ENCODE measurements at places on chromosomes 6 and 20.

GRCh38 chr20:7285918-7286556 is 518.6 kb downstream of the BMP2 start:
- no peak for DNase-seq

- DNase-seq = no peak
These were observed 61.6 kb upstream of the TNFRSF21 start for GRCh38 chr6:47371139-47371869.

GRCh38 chr6:37131104-37131959 is 38.6 kb upstream of the PIM1 start:
- DNase-seq = no peak

DNA sequence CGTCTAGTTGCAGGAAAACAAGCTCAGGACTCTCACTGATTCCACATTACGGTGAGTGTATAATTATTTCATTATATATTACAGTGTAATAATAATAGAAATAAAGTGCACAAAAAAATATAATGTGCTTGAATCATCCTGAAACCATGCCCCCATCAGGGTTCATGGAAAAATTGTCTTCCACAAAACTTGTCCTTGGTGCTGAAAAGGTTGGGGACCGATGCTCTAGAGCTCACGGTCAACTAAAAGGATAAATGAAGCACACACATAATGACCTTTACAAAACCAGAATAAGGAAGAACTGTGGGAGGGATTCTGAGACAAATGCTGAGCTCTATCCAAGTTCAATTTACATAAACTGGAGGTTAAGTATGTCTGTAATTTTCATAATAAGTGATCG is 194.3 kb downstream of the COL19A1 start:
- DNase-seq = no peak

DNA sequence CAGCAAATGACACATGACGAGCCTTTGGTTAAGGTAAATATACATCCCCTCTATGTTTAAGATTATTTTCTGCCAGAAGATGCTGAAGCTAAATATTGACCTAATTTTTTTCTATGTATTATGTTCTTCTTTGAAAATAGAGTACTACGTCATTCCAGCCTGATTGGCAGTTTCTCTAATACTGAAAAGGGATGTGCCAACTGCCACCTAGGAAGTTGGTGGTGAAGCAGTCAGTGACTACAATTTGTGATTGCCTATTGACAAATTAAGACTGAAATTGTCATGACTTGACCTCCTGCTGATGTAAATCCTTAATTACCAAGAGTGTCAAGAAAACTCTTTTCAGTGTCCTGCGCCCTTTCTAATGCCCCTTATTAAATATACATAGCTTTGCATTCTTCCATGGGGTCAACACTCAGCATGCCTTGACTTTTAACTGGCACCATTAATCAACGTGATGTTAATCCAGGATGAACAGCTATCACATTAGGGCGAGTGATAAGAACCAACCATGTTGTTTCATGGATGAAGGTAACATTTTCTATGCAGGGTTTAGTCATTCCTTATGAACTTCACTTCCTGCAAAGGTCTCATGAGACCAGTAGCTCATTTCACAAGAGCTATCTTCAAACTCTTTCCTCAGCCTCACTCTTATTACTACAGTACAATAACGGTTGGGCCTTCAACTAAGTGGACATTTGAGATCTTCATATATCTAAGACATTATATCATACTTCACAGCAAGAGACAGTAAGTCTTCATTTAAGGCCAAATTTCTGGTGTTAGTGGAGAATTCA is 22.5 kb upstream of the SGK1 start:
- DNase-seq = no peak

- no peak for DNase-seq
These were observed 161.3 kb downstream of the MEI4 start for GRCh38 chr6:77814119-77814518.

DNA sequence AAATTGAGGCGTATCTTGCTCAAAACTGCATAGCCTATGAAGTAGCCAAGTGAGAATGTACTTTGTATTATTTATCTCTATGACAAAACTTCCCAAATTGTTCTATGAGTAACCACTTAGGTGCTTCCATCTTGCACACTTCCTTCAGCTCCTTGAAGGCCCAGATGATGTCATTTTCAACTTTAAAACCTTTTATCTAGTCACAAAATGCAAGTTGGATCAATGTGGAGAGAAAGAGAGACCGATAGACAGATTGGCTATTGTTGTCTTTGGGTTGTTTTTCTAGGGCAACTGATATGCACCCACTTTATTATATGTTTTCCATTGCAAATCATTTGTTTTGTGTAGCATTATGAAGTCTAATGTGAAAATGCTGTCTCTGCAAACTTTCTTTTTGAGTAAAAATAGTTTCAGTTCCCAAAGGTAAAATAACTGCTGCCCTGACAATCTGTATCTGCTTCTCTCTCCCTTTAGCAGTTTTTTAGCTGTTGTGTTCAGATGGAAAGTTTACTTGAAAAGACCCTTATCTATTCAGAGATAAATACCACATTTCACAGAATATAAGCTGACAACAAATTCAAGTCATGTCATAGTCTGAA is 73.7 kb upstream of the CITED2 start:
- DNase-seq = no peak

GRCh38 chr6:161301338-161301737 is 27.5 kb upstream of the AGPAT4 start:
- DNase-seq = no peak

GRCh38 chr20:60882836-60883235 is 369.2 kb upstream of the CDH4 start:
- DNase-seq = no peak

- no peak for DNase-seq
These were observed 21.0 kb downstream of the SLC13A3 start for GRCh38 chr20:46630306-46630705.

DNA sequence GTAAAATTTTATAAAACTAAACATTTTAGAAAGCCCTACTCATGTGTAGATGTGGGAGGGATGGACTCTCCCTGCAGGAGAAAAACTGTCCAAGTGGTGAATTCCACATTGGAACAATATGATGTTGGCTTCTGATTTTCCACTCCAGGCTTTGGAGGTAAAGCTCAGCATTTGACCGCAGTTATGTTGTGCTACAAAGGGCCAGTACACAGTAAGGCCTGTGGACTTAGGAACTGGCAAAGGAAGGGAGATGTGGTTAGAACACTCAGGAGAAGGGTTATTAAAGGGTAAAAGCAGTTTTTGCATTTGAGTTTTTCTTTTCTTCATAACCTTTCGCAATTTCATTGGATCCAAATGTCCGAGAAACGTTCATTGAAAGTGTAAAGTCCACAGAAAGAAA is 150.3 kb upstream of the SASH1 start:
- DNase-seq = no peak

DNA sequence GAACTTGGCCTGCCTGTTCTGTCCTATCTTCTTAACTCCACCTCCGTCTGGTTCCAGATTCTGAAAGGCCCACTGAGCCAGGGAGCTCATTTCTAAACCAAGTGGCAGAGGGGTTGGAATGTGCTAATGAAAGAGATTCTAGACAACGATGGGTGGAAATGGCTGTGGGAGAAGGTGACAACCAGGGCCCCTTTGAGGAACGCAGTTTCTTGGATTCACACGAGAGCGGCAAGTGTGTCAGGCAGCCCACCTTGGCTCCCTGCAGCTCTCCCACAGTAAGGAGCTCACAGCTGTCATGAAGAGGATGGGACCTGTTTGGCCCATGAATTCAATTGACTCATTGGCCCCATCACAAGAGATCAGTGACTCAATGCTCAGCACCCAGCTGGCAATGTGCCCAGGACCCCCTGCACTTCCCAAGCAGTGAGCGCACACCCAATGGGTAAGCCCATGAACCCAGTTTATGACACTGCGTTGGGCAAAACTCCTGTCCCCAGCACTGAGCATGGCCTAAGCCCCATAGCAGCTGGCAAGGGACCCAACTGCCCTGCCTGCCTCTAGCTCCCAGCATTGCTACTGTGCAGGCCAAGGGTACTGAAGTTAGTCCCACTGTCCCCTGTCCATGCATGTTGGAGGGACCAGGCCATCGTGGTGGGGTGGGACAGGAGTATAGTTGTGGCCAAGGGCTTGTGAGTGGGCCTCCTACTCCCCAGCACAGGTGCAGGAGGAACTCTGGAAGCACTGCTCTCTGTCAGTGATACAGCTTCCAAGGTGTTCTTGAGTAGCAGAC is 16.4 kb downstream of the MRPS18A start:
- DNase-seq = no peak

DNA sequence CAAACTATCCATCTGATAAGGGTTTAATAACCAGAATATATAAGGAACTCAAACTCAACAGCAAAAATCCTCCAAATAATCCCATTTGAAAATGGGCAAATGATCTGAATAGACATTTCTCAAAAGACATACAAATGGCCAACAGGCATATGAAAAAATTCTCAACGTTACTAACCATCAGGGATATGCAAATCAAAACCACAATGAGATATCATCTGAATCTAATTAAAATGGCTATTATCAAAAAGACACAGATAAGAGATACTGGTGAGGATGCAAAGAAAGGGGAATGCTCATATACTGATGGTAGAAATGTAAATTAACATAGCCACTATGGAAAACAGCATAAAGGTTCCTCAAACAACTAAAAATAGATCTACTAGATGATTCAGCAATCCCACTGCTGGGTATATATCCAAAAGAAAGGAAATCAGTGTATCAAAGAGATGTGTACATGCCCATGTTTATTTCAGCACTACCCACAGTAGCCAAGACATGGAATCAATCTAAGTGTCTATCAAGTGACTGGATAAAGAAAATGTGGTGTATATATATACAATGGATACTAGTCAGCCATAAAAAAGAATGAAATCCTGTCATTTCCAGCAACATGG is 6.1 kb upstream of the BRD2 start:
- DNase-seq = no peak

- no peak for DNase-seq
These were observed 23.1 kb upstream of the DNAAF9 start for GRCh38 chr20:3430376-3431069.

- DNase-seq = no peak
These were observed 273.5 kb downstream of the BTBD9 start for GRCh38 chr6:38366234-38366633.

DNA sequence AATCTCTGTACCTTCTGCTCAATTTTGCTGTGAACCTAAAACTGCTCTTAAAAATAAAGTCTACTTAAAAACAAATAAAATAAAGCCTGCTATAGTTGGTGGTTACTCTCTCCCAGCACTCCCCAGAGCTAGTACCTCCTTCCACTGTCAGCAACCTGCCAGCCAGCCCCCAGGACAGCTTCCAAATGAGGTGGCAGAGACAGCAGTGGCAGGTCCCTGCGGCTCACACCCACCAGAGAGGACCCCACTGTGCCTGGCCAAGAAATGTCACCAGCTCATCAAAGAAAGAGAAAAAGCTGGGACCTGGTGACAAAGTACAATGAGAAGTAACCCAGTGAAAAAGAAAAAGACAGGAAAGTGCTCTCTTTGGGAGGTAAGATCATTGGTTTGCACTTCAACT is 15.2 kb downstream of the APMAP start:
- DNase-seq = no peak

GRCh38 chr6:136593748-136594490 is 43.7 kb upstream of the MAP7 start:
- no peak for DNase-seq

GRCh38 chr6:155943635-155944034 is 488.0 kb upstream of the NOX3 start:
- DNase-seq = no peak

DNA sequence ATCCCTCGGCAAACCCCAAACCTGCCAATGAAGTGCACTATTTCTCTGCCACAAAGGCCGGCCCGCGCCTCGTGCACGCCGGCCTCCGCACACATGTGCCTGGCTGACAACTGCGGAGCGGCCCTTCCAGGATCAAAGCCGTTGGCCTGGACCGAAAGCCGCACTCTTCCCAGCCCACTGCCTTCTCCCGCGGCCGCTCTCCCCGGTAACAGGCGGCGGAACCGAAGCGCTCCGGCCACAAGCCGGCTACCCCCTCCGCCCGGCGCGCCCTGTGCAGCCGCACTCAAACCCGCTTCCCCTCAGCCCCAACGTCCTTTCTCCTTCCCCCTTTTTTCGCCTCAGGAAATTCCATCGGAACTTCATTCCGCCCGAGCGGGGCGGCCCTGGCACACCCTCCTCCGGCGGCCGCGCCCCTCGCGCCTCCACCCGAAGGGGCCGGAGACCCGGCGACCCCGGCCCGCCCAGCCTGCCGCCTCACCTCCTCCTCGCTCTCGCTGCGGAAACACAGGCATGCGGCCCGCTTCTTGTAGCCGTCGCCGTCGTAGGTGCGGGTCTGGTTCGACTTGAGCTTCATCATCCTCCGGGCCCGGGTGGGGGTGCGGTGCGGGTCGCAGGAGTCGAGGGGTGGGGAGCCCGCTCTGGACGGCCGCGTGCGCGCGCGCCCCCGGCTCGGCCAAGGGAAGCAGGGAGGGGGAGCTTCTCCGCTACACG is 528 bp downstream of the NUDT3 start:
- peak; percentile 27 for DNase-seq

- DNase-seq = no peak
These were observed 26.9 kb upstream of the MOCS1 start for GRCh38 chr6:39961178-39961577.

DNA sequence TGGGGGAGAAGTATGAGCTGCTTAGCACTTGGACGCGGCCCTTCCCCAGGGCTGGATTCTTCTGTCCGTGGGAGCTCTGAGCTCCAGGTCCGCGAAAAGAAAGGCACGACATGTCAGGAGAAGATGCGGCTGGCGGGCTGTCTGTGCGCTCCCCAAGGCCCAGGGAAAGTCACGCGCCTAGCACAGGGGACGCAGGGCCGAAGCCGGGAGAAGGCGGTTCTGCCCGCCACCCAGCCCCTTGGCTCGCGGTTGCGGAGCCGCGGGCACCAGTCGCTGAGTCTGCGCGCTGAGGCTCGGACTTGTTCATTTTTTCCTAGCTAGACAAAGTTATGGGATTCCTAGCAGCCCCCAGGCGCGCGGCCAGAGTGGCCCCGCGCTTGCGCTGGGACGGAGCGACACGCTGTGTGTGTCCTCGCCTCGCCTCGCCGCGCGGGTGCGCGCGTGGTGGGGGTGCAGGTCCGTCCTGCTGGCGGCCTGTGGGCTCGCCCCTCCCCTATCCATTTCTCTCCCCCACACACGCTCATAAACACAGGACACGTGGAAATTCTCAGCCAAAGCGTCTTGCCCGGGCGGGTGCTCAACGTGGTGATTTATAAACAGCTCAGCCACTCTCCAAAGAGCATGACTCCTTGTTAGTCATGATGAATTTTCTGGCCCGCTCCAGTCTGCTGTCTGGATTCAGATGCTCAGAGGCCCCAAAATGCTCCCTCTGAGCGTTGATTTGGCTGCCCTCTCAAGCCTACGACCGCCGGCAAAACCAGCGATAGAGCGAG is 1.9 kb upstream of the POU3F2 start:
- no peak for DNase-seq

- DNase-seq = no peak
These were observed 5.0 kb upstream of the ZNF292 start for GRCh38 chr6:87150406-87150805.
